ENCODE measurements at places on chromosomes 16 and 17.

GRCh38 chr16:83206426-83206825 is 579.7 kb downstream of the CDH13 start:
- DNase-seq = no peak

DNA sequence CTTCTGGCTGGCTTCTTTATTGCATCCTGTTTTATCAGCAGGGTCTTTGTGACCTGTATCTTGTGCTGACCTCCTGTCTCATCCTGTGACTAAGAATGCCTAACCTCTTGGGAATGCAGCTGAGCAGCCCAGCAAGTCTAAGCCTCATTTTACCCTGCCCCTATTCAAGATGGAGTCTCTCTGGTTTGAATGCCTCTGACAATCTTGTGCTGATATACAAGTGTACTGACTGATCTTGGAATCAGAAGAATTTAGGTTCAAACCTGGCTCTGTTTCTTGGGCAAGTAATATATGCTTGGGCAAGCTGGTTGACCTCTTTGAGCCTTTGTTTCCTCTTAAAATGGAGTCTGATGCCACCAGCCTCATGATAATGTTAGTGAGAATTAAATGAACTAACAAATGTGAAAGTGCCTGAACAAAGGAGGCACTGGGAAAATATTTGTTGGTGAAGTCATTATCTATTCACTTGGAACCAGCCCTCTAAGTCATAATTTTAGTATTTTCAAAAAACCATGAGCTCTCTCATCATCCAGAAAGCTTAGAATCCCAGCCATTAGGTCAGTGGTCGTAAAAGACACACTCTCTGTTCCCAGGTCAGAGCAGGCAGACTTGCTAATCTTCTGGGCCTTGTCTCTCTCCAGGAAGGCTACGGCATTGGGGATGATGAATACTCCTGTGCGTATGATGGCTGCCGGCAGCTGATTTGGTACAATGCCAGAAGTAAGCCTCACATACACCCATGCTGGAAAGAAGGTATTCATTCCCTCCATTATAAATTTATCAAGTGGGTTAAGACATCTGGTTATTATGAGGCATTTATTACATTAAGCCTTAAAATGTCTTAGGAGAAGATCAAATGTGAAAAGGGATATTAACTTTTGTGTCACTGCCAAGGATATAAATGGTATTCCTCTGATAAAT is 18.1 kb upstream of the ARL2BP start:
- no peak for DNase-seq

GRCh38 chr17:61376931-61377838 is 22.5 kb upstream of the TBX2 start:
- no peak for DNase-seq

- DNase-seq = no peak
Observed at GRCh38 chr16:5026664-5027063, 7.1 kb downstream of the NAGPA start.

DNA sequence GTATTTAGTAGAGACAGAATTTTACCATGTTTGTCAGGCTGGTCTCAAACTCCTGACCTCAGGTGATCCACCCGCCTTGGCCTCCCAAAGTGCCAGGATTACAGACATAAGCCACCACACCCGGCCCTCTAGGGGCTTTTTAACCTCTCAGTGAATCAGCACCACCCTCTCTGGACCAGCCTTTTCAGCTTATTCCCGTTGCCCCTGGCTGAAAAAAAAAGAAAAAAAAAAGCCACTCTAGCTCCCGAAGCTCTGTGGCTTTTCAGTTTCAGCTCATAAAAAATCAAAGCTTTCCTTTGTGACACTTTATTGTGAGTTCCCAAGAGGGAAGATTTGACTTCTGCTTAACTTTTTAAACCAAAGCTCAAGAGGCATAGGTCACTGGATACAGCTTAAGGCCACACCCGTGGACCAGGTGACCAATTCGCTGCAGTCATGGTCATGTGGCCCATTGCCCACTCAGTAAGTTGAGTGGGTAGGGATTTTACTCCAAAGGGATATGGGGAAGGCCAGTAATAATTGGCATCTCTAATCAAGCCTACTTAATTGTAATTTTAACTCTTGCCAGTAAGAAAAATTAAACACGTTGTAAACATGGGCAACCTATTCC is 46.6 kb upstream of the MED13 start:
- DNase-seq = no peak

DNA sequence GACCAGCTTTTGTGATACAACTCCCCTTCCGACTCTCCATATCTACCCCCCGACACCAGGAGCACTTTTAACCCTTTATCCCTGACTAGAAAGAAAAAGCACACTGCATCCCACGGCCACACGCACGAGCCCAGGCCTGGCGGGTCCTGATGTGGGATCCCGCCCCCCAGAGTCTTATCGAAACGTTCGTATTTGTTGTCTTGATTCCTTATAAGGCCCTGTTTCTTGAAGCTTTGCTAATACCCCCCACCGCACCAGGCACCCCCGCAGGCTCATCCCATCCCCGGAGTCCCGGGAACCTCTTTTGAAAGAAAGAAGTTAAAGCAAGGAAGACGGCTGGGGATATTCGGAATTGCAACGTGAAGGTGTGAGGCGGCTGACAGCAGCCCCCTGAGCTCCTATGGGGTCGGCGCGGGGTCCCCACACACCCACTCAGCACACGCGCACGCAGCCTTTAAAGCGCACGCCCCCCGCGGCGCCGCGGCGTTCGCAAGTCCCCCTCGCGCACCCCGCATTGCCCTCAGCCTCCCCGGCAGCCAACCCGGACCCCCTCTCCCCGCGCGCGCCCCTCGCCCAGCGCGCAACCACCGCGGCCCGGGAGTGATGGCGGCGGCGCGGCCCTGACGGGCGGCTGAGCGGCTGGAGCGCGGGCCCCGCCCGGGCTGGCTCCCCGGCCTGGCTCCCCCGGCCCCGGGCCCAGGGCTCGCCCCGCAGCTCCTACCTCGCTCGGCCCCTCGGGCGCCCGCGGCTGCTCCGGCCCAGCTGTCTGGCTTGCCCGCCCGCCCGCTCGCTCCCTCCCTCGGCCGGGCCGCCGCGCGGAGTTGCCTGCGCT is 448 bp downstream of the STAT5B start:
- no peak for DNase-seq

- no peak for DNase-seq
Observed at GRCh38 chr17:82702231-82702927, 3.9 kb upstream of the RAB40B start.

DNA sequence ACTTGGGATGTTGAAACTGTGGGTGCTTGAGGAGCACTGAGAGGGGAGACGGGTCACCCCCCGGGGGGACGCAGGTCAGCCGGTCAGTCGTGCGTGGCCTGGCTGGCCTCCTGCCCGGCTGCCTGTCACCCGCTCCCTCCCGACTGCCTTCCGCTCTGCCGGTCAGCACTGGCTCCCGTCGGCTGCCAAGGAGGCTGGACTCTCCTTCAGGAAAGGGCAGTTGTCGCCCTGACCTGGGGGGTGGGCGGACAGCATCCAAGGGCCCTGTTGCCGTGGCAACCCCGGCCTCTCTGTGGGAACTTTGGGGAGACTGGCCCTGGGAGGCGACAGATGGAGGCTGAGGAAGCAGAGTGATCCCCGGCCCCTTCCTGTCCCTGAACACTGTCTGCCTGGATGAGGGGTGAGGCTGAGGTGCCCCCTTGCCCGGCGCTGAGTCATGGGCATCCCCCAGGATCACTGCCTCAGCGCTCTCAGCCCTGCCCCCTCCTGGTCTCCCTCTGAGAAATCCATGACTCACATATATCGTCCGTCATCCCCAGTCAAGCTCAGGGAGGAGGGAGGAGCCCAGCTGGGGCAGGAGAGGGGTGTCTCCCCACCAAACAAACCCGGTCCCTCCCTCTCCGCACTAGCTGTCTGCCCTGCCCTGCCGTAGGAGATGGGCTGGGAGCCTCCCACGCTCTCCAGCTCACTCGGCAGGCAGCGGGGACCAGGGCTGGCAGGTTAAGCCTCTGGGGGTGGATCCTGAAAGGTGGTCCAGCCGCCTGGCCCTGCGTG is at the start of gene ADGRG1:
Gene ADGRG1 (plus strand): TSS at position 623 of the 774 bp plus-strand sequence. CDS start 21,658 bp downstream, outside the sequence.
- no peak for DNase-seq

DNA sequence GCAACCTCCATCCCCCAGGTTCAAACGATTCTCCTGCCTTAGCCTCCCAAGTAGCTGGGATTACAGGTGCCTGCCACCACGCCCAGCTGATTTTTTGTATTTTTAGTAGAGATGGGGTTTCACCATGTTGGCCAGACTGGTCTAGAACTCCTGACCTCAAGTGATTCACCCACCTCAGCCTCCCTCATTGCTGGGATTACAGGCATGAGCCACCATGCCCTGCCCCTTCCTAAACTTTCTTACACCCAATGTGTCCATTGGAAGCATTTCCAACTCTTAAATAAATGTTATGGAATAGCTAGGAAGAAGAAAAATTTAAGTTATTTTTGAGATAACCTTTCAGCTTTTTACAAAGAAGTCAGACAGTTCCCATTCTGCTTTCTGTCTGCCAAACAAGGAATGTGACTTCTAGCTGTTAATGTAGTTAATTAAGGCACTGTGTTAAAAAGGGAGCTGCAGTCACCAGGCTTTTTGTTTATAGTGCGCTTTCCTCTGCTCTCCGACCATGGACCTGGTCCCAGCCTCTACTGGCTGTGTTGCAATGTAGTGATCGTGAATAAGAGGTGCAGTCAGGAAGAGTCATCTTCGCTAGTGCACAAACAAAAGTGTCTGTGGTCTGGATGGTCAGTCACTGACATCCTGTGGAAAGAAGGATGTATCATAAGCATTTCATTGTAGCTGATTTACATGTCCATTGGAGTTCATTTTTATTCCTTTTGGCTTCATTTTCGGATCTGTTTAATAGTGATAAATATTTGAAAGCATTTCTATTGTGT is 39.7 kb downstream of the USP10 start:
- no peak for DNase-seq

GRCh38 chr16:49625311-49626065 is 230.4 kb downstream of the ZNF423 start:
- DNase-seq = no peak

- DNase-seq = no peak
Observed at GRCh38 chr17:62625870-62626200, 1.6 kb upstream of the MRC2 start.

DNA sequence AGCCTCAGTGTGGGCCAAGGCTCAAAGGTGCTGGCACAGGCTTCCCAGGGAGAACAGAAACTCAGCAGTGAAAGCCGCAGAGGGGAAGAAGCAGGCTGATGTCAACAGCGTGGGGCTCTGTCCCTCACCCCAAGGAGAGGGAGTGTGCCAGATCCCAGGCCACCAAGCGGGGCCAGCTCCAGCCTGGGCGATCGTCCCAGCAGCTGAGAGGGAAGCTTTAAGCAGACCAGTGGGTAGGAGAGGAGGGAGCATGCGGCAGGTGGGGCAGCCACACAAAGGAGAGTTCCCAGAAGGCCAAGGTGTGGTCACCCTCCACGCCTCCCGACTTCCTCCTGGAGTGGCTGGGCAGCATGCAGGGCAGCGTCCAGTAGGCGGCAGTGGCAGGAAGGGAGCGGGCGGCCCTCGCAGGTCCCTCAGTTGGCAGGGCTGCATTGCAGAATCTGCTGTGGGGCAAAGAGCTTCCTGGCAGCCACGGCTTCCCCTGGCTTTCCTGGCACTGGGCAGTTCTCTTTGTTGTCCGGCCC is 6.0 kb downstream of the SYNGR2 start:
- DNase-seq = no peak

DNA sequence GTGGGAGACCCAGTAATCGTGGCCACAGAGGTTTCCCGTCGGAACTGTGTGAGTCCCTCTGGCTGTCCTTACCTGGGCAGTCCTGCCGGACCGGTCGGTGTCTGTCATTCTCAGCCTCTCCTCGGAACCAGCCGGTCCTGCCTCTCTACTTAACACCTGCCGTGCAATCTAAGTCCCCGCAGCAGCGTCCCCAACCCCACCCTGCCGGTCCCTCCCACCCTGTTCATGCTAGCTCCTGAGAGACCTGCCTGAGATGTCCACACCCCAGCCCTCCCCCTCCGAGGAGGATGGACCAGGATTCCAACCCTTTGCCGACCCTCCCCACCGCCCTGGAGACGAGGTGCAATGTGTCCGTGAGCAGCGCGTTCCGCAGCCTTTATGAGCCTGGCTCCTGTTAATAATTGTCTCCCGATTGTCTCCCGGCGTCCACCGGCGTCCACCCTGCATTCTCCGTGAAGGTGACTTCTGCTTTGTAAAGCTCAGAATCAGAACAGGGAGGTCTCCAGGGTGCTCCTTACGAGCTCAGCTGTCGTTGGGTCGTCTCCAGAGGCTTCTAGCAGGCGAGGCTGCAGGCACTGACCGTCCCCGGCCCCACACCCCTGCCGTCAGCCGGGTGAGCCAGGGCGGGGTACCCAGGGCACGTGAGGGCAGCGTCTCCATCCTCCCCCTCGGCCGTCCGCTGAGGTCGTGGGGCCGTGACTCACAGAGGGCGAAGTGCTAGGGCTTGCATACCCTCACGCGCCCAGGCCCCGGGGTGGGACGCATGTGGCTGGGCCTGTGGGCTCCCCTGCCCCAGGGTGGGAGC is 10.1 kb downstream of the METRNL start:
- DNase-seq = no peak

GRCh38 chr16:11727796-11728543 is 14.7 kb downstream of the TXNDC11 start:
- no peak for DNase-seq

- DNase-seq = no peak
Observed at GRCh38 chr17:7855660-7856010, 769 bp downstream of the TMEM88 start.

- DNase-seq = no peak
Observed at GRCh38 chr16:71515026-71515425, 11.2 kb upstream of the CHST4 start.

DNA sequence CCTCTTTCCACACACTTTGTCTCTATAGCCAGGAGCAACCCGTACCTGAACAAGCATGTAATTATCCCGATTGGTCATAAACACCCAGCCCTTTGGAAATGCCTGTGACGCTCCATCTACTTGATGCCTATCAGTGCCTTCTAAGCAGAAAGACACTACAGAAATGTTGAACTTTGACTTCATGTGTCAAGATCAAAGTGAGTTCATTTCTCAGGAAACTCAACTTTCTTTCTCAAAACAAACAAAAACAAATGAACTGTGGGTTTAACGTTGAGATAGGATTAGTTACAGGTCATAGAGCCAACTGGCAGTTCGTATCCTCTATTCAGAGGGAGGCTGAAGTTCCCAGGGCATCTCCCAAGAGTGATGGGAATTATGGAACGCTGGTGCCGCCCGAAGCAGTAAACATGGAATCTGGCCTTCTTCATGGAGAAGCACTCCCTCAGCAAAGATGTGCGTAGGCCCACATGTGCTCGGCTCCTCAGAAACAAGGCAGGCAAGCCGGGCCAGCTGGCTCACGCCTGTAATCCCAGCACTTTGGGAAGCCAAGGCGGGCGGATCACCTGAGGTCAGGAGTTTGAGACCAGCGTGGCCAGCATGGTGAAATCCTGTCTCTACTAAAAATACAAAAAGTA is 9.5 kb downstream of the SLC6A4 start:
- no peak for DNase-seq

GRCh38 chr16:69613378-69614154 is 47.8 kb downstream of the NFAT5 start:
- DNase-seq = no peak
